ENCODE measurements at places on chromosomes 16 and 17. TPM values are rescaled to one million over a fixed set of nuclear protein-coding genes. Genes with fewer than 3 reads are reported as not detected.

- H3K4me3 ChIP-seq = no peak overlapping the region
- no peaks in the 10 kb centered on the region for H3K27me3 ChIP-seq
- no peak for DNase-seq
- H3K4me1 ChIP-seq = peaks cover 3% of the 10 kb centered on the region
- no peaks in the 10 kb centered on the region for H3K36me3 ChIP-seq
These were observed 65.2 kb downstream of the SNX20 start for GRCh38 chr16:50615891-50616290.

GRCh38 chr17:6163612-6164333, 93.6 kb downstream of the WSCD1 start:
- no peak for DNase-seq
- H3K36me3 ChIP-seq = no peaks in the 10 kb centered on the region
- no peaks in the 10 kb centered on the region for H3K27me3 ChIP-seq
- H3K4me3 ChIP-seq = no peak overlapping the region

DNA sequence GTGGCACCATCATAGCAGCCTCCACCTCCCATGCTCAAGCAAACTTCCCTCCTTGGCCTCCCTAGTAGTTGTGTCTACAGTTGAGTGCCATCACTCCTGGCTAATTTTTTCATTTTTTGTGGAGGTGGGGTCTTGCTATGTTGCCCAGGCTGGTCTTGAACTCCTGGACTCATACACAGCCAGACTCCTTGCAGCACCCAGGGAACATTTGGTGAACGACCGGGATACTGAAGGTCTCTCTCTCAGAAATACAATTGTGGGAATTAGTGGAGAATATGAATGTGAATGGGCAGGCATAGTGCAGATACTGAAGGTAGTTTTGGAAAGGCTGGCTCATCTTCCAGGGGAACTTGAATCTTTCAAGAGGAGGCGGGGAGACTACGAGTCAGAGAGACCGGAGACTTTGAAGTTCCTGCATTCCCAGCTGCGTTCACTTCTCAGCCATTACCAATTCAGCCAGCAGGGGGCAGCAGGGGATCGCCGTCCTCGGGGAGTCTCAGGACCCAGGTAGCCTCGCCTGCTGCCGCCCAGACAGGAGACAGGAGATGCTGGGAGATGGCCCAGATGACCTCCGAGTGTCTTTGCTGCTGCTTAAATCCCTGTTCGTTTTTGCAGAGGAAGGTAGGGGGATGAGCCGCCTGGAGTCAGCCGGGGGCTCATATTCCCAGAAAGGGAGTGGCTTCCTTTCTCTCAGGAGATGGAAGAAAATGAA, 68.6 kb downstream of the HAPSTR1 start:
- H3K27me3 ChIP-seq = no peaks in the 10 kb centered on the region
- H3K36me3 ChIP-seq = no peaks in the 10 kb centered on the region
- no peak overlapping the region for H3K4me3 ChIP-seq

GRCh38 chr16:69871708-69872107, 79.4 kb upstream of the CLEC18A start:
- H3K4me1 ChIP-seq = no peaks in the 10 kb centered on the region
- no peaks in the 10 kb centered on the region for H3K27me3 ChIP-seq
- no peak for DNase-seq
- no peak overlapping the region for H3K4me3 ChIP-seq

DNA sequence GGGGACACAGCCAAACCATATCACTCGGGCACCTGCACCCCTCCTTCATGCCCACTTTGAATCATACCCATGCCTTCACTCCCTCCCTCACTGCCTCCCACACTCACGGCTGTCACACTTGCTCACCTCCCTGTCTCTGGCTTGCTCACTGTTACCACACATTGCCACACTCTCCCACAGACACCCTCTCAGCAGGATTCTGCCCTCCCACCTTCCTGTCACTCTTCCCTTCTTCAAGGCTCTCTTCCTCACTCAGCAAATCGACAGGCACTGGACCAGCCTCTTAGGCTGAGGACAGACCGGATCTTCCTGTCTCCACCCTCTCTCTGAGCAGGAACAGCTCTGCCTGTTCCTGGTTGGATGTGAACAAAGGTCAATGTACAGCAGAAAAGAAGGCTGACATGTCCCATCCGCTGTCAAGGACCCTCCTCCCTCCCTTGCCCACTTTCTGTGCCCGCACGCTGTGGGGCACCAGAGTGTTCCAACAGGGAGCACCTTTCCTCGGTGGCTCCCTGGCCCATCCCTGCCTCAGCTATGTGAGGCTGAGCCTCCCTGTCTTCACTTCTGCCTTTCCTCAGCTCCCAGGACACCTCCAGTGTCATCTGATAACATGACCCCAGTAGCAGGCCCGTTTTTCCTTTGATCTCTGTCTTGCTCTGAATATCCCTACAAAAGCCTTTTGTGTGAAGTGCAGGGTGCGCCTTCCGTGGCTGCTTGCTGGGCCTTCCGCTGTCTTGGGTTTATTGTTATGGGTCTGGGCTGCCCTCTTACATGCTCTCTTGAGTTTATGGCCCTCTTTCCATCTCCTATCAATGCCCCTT, 47.0 kb downstream of the CCDC182 start:
- DNase-seq = peak; percentile 20
- no peaks in the 10 kb centered on the region for H3K4me1 ChIP-seq
- no peaks in the 10 kb centered on the region for H3K27me3 ChIP-seq
- H3K27ac ChIP-seq = no peak overlapping the region
- H3K36me3 ChIP-seq = no peaks in the 10 kb centered on the region
- H3K4me3 ChIP-seq = no peak overlapping the region

- no peak overlapping the region for H3K27ac ChIP-seq
- H3K27me3 ChIP-seq = no peaks in the 10 kb centered on the region
- no peaks in the 10 kb centered on the region for H3K4me1 ChIP-seq
These were observed 2.9 kb downstream of the IL34 start for GRCh38 chr16:70649300-70649699.

- no peaks in the 10 kb centered on the region for H3K27me3 ChIP-seq
- no peak overlapping the region for H3K27ac ChIP-seq
These were observed 266.0 kb downstream of the ENGASE start for GRCh38 chr17:79340333-79341221.

DNA sequence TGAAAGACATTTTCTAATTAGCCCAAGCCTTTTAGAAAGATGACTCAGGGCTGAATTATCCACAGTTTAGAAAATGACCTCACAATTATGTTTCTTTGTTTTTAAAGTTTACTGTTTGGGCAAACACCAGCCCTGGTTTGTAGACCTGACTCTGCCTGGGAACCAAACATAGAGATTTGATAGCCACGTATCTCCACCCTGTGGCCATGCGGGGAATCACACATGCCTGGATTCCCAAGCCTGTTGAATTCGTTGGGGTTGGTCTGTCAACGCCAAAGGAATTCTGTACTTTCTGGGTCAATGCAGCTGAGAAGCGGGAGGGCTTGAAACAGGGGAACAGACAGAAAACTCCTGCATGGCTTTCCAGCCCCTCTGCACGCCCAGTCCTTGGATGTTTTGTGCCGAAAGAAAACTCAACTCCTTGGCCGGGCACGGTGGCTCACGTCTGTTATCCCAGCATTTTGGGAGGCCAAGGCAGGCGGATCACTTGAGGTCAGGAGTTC, 26.9 kb downstream of the CD300A start:
- no peak overlapping the region for H3K4me3 ChIP-seq
- peak; percentile 94 for DNase-seq
- no peak overlapping the region for H3K27ac ChIP-seq
- H3K4me1 ChIP-seq = no peaks in the 10 kb centered on the region
- no peaks in the 10 kb centered on the region for H3K27me3 ChIP-seq

GRCh38 chr17:78356101-78356713, 3.7 kb downstream of the SOCS3 start:
- peaks cover 12% of the 10 kb centered on the region for H3K36me3 ChIP-seq
- no peak overlapping the region for H3K27ac ChIP-seq
- H3K4me1 ChIP-seq = peaks cover 63% of the 10 kb centered on the region
- H3K4me3 ChIP-seq = peak overlapping the region; percentile 39

- no peak overlapping the region for H3K4me3 ChIP-seq
- no peaks in the 10 kb centered on the region for H3K27me3 ChIP-seq
- no peaks in the 10 kb centered on the region for H3K4me1 ChIP-seq
- DNase-seq = no peak
- H3K27ac ChIP-seq = no peak overlapping the region
These were observed 129.2 kb downstream of the CPPED1 start for GRCh38 chr16:12674524-12674923.

DNA sequence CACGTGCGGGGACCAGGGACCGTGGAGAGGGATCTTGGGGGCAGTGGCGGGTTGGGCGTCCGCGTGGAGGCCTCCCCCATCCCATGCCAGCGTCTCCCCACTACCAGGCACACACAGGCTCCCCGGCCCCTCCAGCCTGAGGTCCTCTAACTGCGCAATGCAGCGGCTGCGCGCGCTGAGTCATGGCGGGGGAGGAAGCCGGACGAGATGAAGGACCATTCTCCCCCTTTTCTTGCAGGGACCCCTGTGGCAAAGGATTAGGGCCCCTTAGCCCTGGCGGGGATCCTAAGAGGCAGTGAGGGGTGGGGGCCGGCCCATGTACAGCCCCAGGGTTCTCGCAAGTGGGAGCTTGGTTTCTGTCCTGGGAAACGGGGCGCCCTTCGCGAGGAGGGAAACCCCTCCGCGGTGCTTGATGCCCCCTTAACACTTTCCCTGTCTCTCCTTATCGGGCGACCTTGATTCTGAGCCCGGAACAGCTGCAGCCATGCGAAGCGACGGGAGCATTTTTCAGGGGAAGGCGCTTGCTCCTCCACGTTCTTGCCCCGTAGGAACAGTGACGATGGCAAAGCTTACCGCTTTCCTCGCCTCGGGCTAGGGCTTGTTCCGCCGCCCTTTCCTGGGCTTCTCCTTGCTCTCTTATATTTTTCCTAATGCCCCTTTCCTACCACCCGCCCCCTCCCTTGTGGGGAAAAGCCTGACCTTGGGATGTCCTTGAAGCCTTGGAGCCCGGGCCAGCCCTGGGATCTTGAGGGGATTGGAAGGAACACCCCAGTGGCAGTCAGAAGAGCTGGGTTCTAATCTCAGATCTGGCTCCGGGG, 592 bp downstream of the ALDOA start:
- DNase-seq = peak; percentile 54
- H3K36me3 ChIP-seq = peaks cover 23% of the 10 kb centered on the region

- H3K36me3 ChIP-seq = no peaks in the 10 kb centered on the region
- H3K4me3 ChIP-seq = no peak overlapping the region
- no peaks in the 10 kb centered on the region for H3K4me1 ChIP-seq
- H3K27ac ChIP-seq = no peak overlapping the region
- no peaks in the 10 kb centered on the region for H3K27me3 ChIP-seq
- no peak for DNase-seq
These were observed 41.2 kb upstream of the ADCY9 start for GRCh38 chr16:4157376-4157825.

- H3K27me3 ChIP-seq = no peaks in the 10 kb centered on the region
- DNase-seq = no peak
- no peaks in the 10 kb centered on the region for H3K4me1 ChIP-seq
- no peaks in the 10 kb centered on the region for H3K36me3 ChIP-seq
- no peak overlapping the region for H3K4me3 ChIP-seq
These were observed 36.6 kb upstream of the RBFOX3 start for GRCh38 chr17:79647456-79647915.

DNA sequence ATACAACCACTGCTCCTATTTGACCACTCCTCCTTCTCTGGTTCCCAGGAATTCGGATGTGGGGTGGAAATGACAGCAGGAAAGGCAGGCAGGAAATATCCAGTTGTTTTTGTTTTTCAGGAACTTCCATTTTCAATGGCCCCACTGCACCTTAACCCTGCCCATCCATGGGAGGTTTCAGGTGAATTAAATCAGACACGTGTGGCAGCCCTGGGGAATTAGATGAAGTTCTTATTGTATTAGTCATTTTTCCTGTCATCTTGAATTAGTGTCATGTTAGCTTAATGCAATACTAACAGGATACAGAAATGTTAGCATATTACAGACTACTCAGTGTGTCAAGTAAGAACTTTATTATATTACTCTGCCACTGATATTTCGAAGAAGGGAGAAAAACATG, 146.4 kb downstream of the CHD9NB start:
- H3K4me1 ChIP-seq = no peaks in the 10 kb centered on the region
- no peak overlapping the region for H3K27ac ChIP-seq
- DNase-seq = no peak
- no peak overlapping the region for H3K4me3 ChIP-seq
- no peaks in the 10 kb centered on the region for H3K36me3 ChIP-seq

DNA sequence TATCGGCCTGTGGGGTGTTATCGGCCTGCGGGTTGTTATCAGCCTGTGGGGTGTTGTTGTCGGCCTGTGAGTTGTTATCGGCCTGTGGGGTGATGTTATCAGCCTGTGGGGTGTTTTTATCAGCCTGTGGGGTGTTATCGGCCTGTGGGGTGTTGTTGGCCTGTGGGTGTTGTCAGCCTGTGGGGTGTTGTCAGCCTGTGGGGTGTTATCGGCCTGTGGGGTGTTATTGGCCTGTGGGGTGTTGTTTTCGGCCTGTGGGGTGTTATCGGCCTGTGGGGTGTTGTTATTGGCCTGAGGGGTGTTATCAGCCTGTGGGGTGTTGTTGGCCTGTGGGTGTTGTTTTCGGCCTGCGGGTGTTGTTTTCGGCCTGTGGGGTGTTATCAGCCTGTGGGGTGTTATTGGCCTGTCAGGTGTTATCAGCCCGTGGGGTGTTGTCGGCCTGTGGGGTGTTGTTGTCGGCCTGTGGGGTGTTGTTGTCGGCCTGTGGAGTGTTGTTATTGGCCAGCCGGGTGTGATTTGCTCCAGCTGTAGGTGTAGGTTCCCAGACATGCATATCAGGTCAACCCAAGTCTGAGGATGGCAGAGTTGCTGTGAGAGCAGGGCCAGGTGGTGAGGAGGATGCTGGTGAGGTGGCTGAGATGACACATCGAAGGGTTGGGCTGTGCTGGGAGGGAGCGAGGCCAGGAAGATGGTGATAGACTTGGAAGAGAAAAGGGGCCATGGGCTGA, 7.1 kb downstream of the TRARG1 start:
- H3K27me3 ChIP-seq = no peaks in the 10 kb centered on the region
- no peaks in the 10 kb centered on the region for H3K36me3 ChIP-seq
- no peak overlapping the region for H3K4me3 ChIP-seq
- no peak for DNase-seq
- no peaks in the 10 kb centered on the region for H3K4me1 ChIP-seq

The OTOP3 gene
- polyA plus RNA-seq = not detected

The DOC2B gene
- polyA plus RNA-seq = 0.66 TPM

The SUMO2 gene
- polyA plus RNA-seq = 890 TPM

The DOC2A gene
- 9.8 TPM for polyA plus RNA-seq

The GP1BA gene
- polyA plus RNA-seq = 0.24 TPM

The TEKT5 gene
- polyA plus RNA-seq = not detected

The P2RX1 gene
- 0.31 TPM for polyA plus RNA-seq
